ENCODE measurements at places on chromosomes 12 and 14.

DNA sequence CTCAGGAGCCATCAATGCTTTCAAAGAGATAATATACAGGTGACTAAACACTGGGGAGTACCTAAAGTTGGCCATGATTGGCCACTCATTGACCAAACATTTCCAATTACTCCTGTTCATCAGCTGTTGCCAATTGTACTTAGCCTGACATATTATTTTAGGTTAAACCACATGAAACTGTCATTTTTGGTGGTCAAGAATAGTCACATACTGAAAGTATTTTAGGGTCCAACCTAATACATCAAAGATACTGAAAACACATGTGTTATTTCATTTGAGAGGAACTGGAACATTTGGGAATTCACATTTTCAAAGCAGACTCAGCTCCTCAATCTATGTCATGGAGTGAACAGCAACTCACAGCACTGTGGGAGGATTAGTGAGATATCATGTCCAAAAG, 63.9 kb upstream of the KCNA5 start:
- no peak for DNase-seq

DNA sequence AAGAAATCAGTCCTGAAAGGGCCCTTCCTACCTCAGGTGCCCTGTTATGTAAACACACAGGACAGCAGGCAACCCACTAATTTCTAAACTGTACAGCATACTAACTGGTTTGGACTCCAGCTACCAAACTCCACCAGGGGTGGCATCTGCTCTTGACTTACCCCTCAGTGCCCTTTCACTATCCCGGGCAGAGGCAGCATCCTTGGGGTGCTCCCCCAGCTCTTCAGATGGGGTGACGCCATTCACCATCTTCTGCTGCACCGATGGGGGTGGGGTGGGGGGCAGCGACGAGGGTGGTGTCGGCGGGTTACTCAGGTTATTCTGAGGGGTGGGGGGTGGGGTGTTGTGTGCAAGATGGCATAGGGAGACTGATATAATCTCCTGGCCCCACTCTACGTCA, 11.5 kb upstream of the PRKAG1 start:
- DNase-seq, result no peak

DNA sequence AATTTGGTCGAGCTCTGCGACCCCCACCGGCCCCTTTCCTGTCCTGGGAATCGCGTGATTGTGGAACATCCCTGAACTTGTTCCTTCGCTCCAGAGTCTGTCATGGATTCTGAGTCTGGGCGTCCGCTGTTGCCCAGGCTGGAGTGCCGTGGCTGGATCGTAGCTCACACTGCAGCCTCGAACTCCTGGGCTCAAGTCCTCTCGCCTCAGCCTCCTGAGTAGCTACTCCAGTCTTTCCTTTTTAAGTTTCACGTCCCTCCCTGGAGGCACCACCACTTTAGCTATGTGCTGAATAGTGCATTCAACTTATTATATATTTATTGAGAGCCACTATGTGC, 698 bp downstream of the ACOT6 start:
- no peak for DNase-seq

GRCh38 chr12:31853520-31853919, 105.7 kb upstream of the RESF1 start:
- DNase-seq, result no peak

DNA sequence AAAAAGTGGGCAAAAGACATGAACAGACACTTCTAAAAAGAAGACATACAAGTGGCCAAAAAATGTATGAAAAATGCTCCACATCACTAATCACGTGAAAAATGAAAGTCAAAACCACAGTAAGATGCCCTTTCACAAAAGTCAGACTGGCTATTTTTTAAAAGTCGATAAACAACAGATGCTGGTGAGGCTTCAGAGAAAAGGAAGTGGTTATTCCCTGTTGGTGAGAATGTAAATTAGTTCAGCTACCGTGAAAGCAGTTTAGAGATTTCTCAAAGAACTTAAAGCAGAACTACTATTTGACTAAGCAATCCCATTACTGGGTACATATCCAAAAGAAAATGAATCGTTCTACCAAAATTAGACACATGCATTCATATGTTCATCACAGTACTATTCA, 237.0 kb downstream of the KIF21A start:
- no peak for DNase-seq

GRCh38 chr12:53123578-53124351, 20.5 kb downstream of the SOAT2 start:
- DNase-seq, result no peak

GRCh38 chr12:87861791-87862190, 167.4 kb downstream of the C12orf50 start:
- DNase-seq, result no peak

- DNase-seq, result no peak
These were observed 5.9 kb upstream of the RCOR1 start for GRCh38 chr14:102586420-102587104.

DNA sequence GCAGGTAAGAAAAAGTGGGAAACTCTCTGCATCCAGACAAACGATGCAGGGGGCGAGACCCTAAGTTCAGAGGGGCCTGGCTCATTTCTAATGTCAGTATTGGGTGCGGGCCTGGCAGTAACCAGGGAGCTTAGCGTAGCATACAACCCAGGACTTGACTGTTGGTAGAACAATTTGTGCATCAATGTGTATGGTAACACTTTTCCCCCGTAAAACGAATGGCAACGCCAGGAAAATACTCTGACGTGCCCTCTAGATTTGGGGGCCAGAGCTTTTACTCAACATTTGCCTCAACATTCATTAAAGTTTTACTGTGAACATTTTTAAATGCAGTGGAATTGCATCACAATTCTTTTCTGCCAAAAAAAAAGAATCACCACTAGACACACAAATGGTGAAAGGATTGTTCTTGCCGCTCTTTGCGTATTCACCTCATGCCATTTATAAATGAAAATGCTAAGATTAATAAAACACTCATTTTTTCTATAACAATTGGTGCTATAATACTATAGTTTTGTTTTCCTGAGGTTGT, 867 bp downstream of the RHOJ start:
- no peak for DNase-seq

- DNase-seq, result no peak
These were observed 47.5 kb downstream of the PRKCH start for GRCh38 chr14:61368781-61369453.

DNA sequence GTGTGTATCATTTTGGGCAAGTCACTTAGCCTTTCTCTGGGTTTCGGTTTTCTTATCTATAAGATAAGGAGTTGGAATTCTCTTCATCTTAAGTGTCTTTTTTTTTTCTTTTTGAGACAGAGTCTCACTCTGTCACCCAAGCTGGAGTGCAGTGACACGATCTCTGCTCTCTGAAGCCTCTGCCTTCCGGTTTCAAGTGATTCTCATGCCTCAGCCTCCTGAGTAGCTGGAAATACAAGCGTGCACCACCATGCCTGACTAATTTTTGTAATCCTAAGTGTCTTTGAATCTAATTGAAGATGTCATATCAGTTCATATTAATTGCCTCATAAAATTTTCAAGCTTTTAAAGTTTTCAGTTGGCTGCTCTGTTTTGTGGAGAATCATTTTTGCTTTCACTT, 4.0 kb downstream of the SRGAP1 start:
- no peak for DNase-seq

DNA sequence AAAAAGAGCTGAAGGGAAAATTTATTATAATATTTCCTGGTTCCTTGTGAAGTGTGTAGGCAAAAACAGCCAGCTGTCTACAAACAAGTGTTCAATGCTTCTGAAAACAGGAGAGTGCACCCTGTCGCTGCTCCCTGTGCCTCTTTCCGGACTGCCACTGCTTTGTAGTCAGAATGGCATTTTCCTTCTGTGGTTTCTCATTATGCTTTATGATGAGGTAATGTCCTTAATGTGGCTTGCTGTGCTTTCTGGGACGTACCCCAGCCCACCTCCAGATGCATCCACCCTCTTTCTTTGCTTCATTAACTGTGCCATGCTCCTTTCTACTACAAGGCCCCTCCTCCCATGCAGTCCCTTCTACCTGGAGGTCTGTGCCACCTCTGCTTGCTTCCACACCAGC, 148.1 kb downstream of the SYT1 start:
- no peak for DNase-seq

GRCh38 chr12:30792648-30793499, 38.1 kb upstream of the CAPRIN2 start:
- DNase-seq, result peak; percentile 20

GRCh38 chr12:100381379-100381778, 24.5 kb downstream of the SLC17A8 start:
- no peak for DNase-seq

- no peak for DNase-seq
These were observed 54.9 kb downstream of the TMEM132D start for GRCh38 chr12:129848876-129849275.

- DNase-seq, result no peak
These were observed 330.4 kb downstream of the TMEM121 start for GRCh38 chr14:105856676-105857219.

- peak; percentile 60 for DNase-seq
These were observed 8.3 kb upstream of the MTA1 start for GRCh38 chr14:105411017-105411941.

DNA sequence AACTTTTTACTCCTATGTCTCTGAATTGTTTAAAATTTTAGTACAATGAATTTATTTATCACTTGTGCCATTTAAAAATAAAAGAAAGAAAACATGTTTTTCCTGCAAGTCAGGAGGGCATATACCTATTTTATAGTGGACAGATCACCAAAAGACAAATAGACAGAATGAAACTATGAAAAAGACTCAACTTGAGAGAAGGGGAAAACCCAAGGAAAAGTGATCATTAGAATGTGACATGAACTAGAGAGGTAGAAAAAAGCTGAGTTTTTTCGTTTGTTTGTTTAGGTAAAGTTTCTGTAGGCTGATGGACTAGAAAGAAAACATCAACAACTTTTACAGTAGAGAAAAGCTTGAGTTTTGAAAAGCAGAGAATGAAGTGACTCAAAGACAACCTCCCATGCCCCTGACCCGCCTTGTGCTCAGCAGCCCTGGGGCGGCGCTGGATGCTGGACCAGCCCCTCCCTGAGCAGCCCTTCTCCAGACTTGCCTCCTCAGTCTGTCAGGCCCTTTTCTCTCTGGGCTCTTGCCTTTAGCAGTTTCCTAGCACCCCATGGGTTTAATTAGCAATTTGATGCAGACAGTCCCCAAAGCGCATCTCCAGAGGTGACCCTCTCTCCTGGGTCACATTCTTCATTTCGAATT, 95.1 kb upstream of the ARID2 start:
- DNase-seq, result no peak

- DNase-seq, result peak; percentile 72
These were observed 59.3 kb downstream of the C14orf132 start for GRCh38 chr14:96098309-96098998.

DNA sequence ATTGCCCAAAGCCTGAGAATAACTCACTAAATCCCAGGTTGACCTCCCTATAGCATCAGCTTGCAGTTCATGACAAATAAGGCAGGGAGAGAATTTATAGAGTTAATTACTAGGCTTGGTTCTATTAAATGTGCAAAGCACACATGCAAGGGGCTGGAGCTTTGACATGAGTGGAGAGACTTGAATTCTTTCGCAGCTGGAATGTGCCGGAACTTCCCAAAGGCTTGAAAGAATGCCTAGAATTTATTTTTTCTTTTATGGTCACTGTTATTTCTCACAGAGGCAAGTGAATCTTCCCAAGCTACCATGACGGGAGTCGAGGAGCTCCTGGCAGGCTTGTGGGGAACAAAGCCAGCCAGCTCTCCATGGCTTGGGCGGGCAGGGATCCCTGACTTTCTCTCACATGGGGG, 95.5 kb upstream of the USP44 start:
- no peak for DNase-seq

GRCh38 chr14:52692248-52692962, 3.0 kb downstream of the ERO1A start:
- no peak for DNase-seq

All from Calu3 (cell line).